ENCODE measurements at places on chromosomes 7 and 10. TPM values are rescaled to one million over a fixed set of nuclear protein-coding genes. Genes with fewer than 3 reads are reported as not detected.
A peak's percentile ranks its signal among the peaks of the same experiment; 100 is the strongest.

GRCh38 chr7:132519936-132520335 lies 56.3 kb downstream of the PLXNA4 start:
- no peaks in the 10 kb centered on the region for H3K4me1 ChIP-seq
- no peaks in the 10 kb centered on the region for H3K36me3 ChIP-seq
- no peak overlapping the region for H3K4me3 ChIP-seq
- no peaks in the 10 kb centered on the region for H3K27me3 ChIP-seq

- H3K27ac ChIP-seq: no peak overlapping the region
- DNase-seq: no peak
- no peaks in the 10 kb centered on the region for H3K4me1 ChIP-seq
- no peak overlapping the region for H3K4me3 ChIP-seq
- no peaks in the 10 kb centered on the region for H3K36me3 ChIP-seq
Measured at GRCh38 chr10:63651864-63652263, 130.7 kb downstream of the REEP3 start.

GRCh38 chr10:115861455-115861854 lies 411.6 kb downstream of the GFRA1 start:
- H3K27me3 ChIP-seq: no peaks in the 10 kb centered on the region
- no peak overlapping the region for H3K27ac ChIP-seq
- H3K4me3 ChIP-seq: no peak overlapping the region
- H3K36me3 ChIP-seq: no peaks in the 10 kb centered on the region
- H3K4me1 ChIP-seq: no peaks in the 10 kb centered on the region
- DNase-seq: no peak

GRCh38 chr7:121355574-121355973 lies 26.8 kb downstream of the WNT16 start:
- H3K27me3 ChIP-seq: no peaks in the 10 kb centered on the region
- H3K4me1 ChIP-seq: no peaks in the 10 kb centered on the region
- no peak overlapping the region for H3K4me3 ChIP-seq
- H3K36me3 ChIP-seq: no peaks in the 10 kb centered on the region
- DNase-seq: no peak

DNA sequence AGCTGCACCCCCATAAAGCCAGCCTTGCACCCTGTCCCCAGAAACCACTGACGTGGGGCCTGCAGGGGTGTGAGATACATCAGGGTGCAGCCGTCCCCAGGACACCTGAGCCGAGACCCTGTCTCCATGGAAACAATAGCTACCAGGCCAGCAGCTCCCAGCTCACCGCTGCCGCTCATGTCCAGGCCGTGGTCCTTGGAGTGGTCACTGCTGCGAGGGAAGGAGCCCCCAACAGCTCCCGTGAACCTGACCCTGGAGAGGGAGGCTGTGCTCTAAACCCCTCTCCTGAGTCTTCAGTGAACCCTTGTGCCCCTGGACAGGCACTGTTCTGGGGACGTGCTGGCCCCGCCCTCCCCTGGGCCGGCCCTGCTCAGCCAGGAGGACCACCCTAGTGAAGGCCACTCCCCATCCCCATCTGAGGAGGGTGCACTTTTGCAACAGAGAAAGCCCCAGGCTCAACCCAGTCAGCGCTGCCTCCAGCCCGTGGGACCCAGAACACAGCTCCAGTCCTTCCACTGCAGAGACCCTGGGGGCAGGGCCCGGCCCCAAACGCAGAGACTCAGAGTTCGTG lies 19.6 kb upstream of the INPP5A start:
- peaks cover 55% of the 10 kb centered on the region for H3K4me1 ChIP-seq
- H3K36me3 ChIP-seq: no peaks in the 10 kb centered on the region
- H3K4me3 ChIP-seq: no peak overlapping the region

DNA sequence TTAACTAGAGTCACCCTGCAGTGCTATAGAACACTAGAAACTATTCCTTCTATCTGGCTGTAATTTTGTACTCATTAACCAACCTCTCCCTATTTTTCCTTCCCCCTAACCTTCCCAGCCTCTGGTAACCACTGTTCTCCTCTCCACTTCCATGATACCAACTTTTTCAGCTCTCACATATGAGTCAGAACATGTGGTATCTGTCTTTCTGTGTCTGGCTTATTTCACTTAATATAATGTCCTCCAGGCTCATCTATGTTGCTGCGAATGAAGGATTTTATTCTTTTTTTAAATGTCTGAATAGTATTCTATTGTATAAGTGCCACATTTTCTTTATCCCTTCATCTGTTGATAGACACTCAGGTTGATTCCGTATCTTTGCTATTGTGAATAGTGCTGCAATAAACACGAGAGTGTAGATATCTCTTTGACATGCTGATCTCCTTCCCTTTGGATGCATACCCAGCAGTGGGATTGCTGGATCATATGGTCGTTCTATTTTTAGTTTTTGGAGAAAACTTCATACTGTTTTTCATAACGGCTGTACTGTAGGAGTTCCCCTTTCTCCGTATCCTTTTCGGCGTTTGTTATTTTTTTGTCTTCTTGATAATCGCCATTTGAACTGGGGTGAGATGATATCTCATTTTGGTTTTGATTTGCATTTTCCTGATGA lies 101.4 kb downstream of the FAM107B start:
- H3K27ac ChIP-seq: no peak overlapping the region
- DNase-seq: no peak
- H3K4me1 ChIP-seq: no peaks in the 10 kb centered on the region

DNA sequence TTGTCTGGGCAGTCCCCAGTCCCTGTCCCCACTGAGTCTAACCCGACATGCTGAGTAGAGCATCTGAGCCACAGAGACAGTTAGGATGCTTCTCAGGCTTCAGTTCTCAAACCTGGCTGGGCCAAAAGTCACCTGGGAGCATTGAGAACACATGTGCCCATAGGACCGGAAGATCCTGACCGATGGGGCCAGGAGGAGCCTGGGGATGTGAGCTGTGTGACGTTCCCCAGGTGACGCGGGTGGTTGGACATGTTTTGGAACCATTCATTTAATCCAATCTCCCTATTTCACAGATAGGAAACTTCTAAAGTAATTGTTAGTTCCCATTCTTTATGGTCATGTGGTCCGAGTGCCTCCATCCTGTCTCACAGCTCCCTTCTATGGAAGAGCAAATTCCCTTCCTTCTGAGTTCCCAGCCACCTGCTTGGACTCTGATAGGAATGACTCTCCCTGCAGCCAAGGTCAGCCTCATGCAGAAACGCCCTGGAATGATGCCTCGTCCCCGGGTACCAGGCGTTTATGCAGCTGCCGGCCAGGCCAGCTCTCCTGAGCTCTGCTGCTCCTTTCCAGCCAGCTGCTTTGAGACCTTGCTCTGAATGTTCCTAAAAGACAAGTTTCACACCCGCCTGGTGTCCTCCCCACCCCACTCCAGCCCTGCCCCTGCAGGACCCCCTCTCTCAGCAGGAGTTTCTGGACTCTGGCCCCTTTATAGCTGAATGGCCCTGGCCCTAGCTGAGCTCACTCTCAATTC lies 166.5 kb upstream of the RHEB start:
- H3K36me3 ChIP-seq: no peaks in the 10 kb centered on the region
- no peaks in the 10 kb centered on the region for H3K27me3 ChIP-seq
- H3K27ac ChIP-seq: peak overlapping the region; percentile 22
- no peak for DNase-seq
- H3K4me1 ChIP-seq: peaks cover 46% of the 10 kb centered on the region

GRCh38 chr10:112098682-112099081 lies 84.9 kb downstream of the GPAM start:
- H3K27ac ChIP-seq: no peak overlapping the region
- H3K4me3 ChIP-seq: no peak overlapping the region
- DNase-seq: no peak
- no peaks in the 10 kb centered on the region for H3K36me3 ChIP-seq
- H3K4me1 ChIP-seq: no peaks in the 10 kb centered on the region
- H3K27me3 ChIP-seq: no peaks in the 10 kb centered on the region

DNA sequence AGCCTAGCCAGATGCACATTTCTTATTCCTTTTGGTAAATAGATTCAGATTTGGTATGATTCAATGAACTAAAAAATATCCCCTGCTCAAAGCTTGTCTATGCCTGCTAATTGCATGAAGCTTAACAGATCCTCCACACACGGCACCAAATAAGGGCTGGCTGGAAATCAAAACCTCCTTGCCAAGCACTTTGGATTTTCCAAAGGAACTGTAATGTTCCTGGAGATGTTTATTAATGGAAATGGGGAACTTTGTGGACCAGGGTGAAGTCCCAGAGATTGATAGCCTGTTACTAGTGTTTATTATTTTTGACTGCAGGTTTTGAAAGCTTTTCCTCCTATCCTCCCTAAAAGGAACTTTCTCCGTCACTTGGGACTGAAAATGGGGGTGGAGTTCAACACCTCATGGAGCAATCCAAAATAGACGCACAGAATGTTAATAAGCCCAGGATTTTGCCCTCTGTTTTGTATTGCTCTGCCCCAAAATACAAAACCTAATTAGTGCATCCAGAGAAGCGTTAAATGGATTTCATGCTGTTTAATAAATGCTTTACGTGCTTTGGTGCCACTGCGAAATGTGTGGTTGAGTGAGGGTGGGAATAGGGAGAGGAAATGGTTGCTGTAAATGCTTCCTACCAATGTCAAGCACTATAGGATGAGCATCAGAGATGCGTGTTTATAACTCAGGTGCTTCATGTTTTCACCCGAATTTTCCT lies 1027.7 kb downstream of the LRMDA start:
- no peak for DNase-seq
- H3K27me3 ChIP-seq: no peaks in the 10 kb centered on the region
- H3K4me1 ChIP-seq: no peaks in the 10 kb centered on the region
- no peak overlapping the region for H3K4me3 ChIP-seq
- H3K36me3 ChIP-seq: no peaks in the 10 kb centered on the region
- peak overlapping the region; percentile 48 for H3K27ac ChIP-seq

GRCh38 chr7:76425156-76425555 lies 406 bp downstream of the ZP3 start:
- peaks cover 9% of the 10 kb centered on the region for H3K27me3 ChIP-seq
- H3K4me1 ChIP-seq: no peaks in the 10 kb centered on the region
- H3K4me3 ChIP-seq: no peak overlapping the region

GRCh38 chr10:81248886-81249285 lies 626.1 kb upstream of the NRG3 start:
- no peak overlapping the region for H3K27ac ChIP-seq
- H3K27me3 ChIP-seq: no peaks in the 10 kb centered on the region
- no peak overlapping the region for H3K4me3 ChIP-seq
- no peak for DNase-seq
- no peaks in the 10 kb centered on the region for H3K36me3 ChIP-seq

- H3K27ac ChIP-seq: no peak overlapping the region
- no peaks in the 10 kb centered on the region for H3K27me3 ChIP-seq
- DNase-seq: no peak
- peaks cover 10% of the 10 kb centered on the region for H3K36me3 ChIP-seq
Measured at GRCh38 chr10:16612115-16612980, 90.7 kb upstream of the C1QL3 start.

DNA sequence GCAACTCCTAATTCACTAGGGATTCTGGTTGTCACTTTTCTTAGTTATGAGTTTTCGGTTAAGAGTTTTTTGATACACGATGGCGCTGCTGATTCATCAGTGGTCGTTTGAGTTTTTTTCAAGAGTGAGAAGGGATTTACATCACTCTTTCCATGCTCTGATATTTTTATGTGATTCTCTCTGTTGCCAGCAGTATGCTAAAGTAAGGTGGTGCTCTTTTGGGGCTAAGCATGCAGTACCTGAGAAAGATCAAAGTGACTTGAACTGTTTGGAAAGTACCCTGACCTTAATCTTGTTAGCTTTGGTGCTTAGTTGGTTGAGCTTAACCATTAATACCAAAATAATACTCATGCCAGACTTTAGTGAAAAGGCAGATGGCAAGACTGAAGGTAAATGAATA lies 28.1 kb downstream of the STAMBPL1 start:
- H3K36me3 ChIP-seq: no peaks in the 10 kb centered on the region
- no peaks in the 10 kb centered on the region for H3K27me3 ChIP-seq
- H3K4me1 ChIP-seq: no peaks in the 10 kb centered on the region
- H3K4me3 ChIP-seq: no peak overlapping the region

- no peak for DNase-seq
- H3K4me1 ChIP-seq: no peaks in the 10 kb centered on the region
- H3K36me3 ChIP-seq: no peaks in the 10 kb centered on the region
- no peaks in the 10 kb centered on the region for H3K27me3 ChIP-seq
- no peak overlapping the region for H3K4me3 ChIP-seq
Measured at GRCh38 chr10:88903715-88904114, 23.7 kb downstream of the STAMBPL1 start.

DNA sequence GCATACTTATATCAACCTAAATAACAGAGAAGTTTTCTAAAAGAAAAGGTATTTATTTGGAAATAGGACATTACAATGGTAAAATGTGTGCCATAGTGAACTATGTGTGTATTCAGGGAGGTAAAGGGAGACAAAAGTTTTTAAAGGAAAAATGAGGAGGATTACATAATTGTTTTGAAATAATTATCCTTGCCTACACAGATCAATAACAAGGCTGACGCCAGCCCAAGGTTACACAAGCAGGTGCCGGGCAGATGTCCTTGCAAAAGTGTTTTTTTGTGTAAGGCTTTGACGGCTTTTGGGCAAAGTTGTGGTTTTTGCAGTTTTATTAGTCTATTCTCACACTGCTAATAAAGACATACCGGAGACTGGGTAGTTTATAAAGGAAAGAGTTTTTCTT lies 22.7 kb upstream of the SLC35B4 start:
- H3K27ac ChIP-seq: no peak overlapping the region
- H3K4me1 ChIP-seq: no peaks in the 10 kb centered on the region
- no peak for DNase-seq
- H3K36me3 ChIP-seq: no peaks in the 10 kb centered on the region

GRCh38 chr7:39504963-39505362 lies 61.2 kb upstream of the YAE1 start:
- H3K27ac ChIP-seq: no peak overlapping the region
- DNase-seq: no peak
- H3K36me3 ChIP-seq: no peaks in the 10 kb centered on the region
- no peaks in the 10 kb centered on the region for H3K4me1 ChIP-seq
- H3K27me3 ChIP-seq: no peaks in the 10 kb centered on the region
- no peak overlapping the region for H3K4me3 ChIP-seq

Gene CSGALNACT2
- 32.2 TPM for total RNA-seq

Gene SHOC2
- total RNA-seq: 50.4 TPM

Gene KIF11
- total RNA-seq: 0.90 TPM

Gene PODXL
- total RNA-seq: 12.1 TPM

Gene IFIT1B
- total RNA-seq: not detected

Gene DYNC1I1
- 12.0 TPM for total RNA-seq

Gene UCMA
- not detected for total RNA-seq

Gene HMX3
- total RNA-seq: not detected

Gene ZPBP
- not detected for total RNA-seq

Gene CUZD1
- total RNA-seq: 1.9 TPM

Gene NDUFB2
- 136 TPM for total RNA-seq

Gene PLCE1
- 30.6 TPM for total RNA-seq

Data from tibial nerve (tissue), 4 donors.